NCI-H524 (cell line): ENCODE measurements at places on chromosomes 11 and 22.
A peak's percentile ranks its signal among the peaks of the same experiment; 100 is the strongest.

- DNase-seq, result no peak
Observed at GRCh38 chr11:65438257-65439151, 15.9 kb downstream of the NEAT1 start.

DNA sequence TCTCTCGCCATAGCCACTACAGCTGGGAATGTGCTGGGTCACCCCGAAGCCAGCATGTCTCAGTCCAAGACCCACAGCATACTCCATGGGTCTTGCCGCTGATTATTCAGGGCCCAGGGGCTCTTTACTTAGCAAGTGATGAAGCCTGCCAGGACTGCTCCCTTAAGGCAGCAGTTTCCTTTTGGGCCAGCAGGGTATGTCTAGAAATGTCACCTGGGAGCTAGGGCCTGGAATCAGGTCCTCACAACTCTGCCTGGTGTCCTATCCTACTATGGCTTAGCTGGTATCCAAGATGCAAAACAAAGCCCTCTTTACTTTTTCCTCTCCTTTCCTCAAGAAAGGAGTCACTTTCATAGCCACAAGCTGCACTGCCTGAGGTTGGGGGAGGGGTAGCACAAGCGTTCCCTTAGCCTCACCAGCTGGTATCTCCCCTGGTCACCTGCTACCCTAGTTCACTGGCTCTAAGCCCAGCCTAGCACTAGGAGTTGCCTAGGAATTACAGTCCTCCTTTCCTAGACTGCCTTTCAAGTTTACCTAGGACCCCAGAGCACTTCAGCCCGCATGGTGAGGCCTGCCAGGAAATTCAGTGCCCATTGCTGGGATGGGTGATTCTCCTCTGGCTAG, 22.6 kb upstream of the NCR3LG1 start:
- DNase-seq, result peak; percentile 64

DNA sequence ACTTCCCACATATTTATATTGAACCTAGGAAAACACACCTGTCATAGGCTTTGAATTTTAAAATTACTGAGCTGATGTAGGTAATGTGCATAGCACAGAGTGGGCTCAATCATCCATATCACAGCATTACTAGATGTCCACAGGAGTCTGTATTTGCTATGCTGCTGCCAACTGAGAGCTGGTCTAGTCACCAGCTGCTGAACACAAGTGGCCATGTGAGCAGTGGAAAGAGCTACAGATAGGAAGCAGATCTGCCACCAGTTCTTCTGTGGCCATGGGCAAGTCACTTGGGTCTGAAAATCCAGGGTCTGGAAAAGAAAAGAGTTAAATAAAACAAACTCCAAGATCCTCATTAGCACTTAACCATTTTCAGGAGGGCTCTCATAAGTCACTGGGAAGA, 91.8 kb downstream of the APIP start:
- DNase-seq, result no peak

GRCh38 chr11:34284811-34285481, 72.9 kb downstream of the ABTB2 start:
- no peak for DNase-seq

DNA sequence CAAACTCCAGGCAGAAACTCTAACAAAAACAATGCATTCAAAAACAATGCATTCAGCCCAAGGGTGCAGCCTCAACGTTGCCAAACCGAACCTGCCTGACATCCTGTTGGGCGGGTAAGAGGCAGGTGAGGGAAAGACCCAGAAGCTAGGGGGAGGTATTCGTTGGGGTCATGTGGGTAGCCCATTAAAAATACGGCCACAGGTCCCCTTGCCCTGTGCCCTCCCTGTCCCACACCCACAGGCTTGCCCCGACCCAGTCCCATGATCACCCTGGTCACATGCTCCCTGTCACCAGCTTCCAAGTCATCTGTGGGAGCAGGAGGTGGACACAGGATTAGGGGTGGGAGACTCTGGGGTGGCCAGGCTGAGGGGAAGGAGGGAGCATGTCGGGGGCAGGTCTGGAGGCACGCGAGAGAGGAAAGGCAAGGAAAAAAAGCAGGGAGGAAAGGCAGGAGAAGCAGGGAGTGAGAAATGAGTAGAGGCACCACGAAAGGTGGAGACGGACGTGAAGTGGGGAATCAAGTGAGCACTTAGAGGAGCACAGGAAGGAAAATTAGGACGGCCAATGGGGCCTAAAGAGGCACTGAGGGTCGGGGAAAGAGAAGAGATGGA, 683 bp downstream of the PLA2G6 start:
- DNase-seq, result no peak

GRCh38 chr22:44625421-44625760, 76.6 kb upstream of the PRR5 start:
- DNase-seq, result no peak

GRCh38 chr11:117005758-117006157, 92.5 kb downstream of the SIK3 start:
- DNase-seq, result no peak

DNA sequence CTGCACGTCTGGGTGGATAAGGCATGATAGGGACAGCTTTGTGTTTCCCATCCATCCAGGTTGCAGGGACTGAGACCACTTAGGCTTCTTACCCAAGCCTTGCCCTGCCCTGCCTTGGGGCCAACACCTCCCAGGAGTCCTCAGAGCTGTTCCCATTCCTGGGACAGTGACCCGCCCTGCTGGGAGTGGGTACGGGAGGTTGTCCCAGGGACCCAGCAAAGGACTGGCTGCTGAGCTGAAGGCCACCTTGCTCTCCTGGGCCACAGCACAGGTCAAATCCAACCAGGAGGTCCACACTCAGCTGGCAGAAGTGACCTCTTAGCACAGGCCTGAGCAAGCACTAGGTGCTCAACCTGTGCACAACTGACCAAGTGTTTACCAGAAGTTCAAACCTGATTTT, 16.9 kb upstream of the ARHGEF17 start:
- DNase-seq, result no peak

DNA sequence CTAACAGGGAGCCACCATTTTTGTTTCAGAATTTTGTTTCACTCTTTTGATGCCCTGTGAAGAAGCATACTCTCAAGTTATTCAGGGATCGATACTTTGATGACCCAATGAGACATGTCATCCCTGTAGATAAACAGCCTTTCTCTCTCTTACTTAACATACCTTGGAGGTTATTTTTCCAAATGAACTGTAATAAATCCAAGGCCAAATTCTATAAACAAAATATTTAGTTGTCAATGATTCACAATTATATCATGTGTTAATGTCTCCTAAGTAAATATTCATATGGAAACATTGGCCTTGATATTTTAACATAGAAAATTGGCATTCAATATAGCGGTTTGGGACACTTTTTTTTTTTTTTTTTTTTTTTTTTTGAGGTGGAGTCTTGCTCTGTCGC, 97.5 kb downstream of the LUZP2 start:
- no peak for DNase-seq

GRCh38 chr11:74871037-74871436, 77.9 kb downstream of the XRRA1 start:
- DNase-seq, result no peak

GRCh38 chr22:19446603-19447329, 745 bp downstream of the C22orf39 start:
- no peak for DNase-seq

- DNase-seq, result no peak
Observed at GRCh38 chr11:35550374-35551036, 25.1 kb upstream of the PAMR1 start.

GRCh38 chr11:75244052-75244814, 3.7 kb downstream of the TPBGL start:
- DNase-seq, result no peak

- DNase-seq, result no peak
Observed at GRCh38 chr11:9820260-9820659, 156.4 kb downstream of the SWAP70 start.

DNA sequence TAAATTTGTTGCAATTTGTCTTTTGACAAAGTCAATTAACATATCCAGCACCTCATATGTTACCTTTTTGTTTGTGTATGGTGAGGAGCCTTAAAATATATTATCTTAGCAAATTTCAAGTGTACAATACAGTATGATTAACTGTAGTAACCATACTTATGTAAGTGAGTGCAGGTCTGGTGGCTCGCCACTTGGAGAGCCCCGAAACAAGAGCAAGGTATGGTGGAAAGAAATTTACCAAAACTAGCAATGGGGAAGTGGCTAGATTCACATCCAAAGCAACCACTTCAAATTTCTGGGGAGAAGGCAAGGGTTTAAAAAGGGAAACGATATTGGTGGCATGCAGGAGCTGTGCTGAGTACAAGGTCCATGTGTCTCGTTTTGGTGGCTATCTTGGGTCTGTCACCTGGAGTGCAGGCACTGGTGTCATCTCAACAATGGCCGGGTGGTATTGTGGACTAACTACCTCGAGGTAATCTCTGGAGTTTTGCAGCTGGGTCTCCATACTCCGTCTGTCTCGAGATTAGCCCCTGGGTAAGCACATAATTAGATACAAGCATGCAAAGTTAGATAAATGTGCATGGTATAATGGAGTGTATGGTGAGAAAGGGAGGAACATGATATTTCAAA, 8.2 kb upstream of the FNBP4 start:
- DNase-seq, result no peak

DNA sequence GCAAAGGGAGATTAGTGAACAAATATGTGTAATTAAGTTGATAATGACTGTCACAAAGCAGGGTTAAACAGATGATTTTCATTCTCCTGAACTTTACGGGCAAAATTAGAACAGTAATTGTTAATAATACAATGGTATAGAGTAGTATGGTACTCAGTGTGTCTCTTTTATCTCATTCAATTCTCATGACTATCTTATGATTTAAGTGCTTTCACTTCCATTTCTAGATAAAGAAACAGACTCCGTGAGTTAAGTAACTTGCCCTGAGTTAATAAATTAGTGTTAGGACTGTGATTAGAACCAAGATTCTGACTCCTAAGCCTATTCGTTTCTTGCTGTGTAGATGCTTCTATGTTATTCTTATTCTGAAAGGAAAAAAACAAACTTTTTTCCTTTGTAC, 22.0 kb downstream of the PIH1D2 start:
- DNase-seq, result no peak

DNA sequence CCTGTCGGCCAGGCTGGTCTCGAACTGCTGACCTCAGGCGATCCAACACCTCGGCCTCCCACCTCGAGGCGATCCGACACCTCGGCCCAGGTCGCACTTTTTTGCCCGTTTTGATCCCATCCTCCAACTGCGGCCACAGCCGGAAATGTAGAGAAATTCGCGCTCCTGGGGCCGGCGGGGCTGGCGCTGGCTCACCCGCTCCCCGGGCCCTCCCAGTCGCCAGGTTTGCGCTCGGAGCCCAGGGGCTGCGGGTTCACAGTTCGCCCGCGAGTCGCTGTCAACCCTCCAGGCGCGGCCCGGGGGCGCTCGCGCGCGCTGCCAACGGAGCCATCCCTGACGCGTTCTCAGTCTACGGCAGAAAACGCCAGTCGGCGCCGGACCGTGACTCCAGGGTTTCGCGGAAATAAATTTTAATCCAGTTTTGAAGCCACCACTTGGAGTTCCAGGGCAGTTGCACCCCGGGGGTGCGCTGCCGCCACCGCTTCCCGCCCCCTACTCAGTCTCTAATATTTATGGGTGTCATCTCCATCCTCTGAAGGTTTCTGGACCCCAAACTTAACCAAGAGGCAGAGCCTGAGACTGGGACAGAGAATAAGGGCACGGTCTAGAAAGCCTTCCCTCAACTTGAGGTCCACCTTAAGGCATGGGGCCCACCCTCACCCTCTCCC, 1.5 kb upstream of the KLHDC7B start:
- peak; percentile 80 for DNase-seq

DNA sequence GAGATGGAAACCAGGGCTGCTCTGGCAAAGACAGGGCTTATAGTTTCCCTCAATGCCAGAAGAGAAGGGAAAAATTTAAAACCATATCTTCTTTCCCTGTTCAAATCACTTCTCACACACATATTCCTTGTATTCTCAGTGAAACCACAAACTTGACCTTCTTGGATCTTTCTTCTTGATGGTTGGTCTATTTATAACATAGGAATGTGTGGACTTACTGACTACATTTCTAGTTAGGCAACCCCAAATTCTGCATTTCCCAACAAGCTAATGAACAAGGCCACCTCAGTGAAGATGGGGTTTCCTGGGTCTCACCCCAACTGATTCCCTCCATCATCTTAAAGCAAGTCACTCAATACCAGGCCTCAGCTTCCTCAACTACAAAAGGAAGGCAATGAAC, 3.8 kb upstream of the QSER1 start:
- no peak for DNase-seq

- DNase-seq, result no peak
Observed at GRCh38 chr11:129950101-129951091, 52.2 kb downstream of the PRDM10 start.

DNA sequence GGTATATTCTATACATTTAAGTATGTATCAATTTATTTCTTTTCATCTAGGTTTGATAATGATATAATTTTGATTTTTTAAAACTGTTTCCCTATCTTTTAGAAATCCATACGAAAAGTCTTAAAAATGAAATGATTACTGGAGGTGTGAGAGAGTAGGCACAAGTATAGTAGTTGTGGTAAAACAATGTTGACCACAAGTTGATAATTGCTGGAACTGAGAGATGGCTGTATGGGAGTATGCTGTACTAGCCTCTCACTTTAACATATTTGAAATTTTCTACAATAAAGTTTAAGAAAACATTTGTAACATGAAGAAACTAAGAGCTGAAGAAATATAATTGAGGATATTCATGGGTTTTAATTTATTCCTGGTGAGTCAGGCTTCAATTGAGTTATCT, 30.0 kb downstream of the FSHB start:
- DNase-seq, result no peak

- DNase-seq, result no peak
Observed at GRCh38 chr22:32776397-32776796, 25.1 kb upstream of the TIMP3 start.

DNA sequence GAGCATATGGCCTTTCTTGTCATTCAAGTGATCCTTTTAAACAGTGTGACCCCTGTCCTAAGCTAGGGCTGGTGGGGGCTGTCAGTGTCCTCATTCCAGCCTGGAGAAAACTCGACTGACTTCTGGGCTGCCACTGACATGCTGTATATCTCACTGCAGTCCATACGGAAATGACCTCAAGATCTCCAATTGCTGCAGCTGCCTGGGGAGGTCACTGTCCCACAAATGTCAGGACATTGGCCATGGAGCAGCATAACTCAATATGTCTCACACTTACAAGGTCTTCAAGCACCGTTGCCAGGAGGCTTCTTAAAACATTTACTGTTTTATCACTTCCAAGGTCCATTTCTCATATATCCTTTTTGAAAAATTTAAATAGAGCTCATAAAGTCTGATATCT, 27.8 kb upstream of the CSNK2A3 start:
- DNase-seq, result no peak

- DNase-seq, result no peak
Observed at GRCh38 chr22:26838471-26838825, 181.1 kb downstream of the MIAT start.

- DNase-seq, result no peak
Observed at GRCh38 chr22:49715450-49715849, 112.2 kb downstream of the BRD1 start.

DNA sequence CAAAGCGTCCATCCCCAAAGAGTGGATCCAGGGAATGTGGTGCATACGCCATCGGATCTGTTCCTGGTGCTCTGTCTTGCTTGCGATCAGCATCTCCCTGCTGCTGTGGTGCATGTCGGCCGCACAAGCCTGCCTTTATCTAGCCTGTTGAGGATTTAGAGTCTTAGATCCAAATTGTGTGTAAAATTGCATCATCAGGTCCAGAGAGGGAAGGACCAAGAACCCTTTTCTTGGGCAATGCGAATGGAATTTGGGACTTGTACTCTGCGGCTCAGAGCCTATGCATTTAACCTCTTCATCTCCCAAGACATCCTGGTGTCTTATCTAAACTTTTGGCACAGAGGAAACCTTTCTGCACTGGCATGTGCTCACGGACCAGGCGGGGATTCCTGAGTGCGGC, 1238.7 kb downstream of the TBC1D22A start:
- no peak for DNase-seq
